ENCODE measurements at places on chromosomes 1 and 21.

- no peak for DNase-seq
Measured at GRCh38 chr21:36489776-36490165, 9.8 kb upstream of the CLDN14 start.

DNA sequence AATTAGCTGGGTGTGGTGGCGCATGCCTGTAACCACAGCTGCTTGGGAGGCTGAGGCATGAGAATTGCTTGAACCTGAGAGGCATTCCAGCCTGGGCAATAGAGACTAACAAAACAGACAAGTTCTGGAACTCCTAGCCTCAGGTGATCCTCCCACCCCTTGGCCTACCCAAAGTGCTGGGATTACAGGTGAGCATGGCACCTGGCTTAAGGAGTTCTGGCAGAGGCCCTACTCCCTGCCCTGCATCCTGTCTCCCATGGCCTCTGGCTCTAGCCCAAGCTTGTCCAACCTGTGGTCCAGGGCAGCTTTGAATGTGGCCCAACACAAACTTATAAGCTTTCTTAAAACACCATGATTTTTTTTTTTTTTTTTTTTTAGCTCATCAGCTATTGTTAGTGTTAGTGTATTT lies 20.4 kb downstream of the TOMM20 start:
- DNase-seq: no peak

DNA sequence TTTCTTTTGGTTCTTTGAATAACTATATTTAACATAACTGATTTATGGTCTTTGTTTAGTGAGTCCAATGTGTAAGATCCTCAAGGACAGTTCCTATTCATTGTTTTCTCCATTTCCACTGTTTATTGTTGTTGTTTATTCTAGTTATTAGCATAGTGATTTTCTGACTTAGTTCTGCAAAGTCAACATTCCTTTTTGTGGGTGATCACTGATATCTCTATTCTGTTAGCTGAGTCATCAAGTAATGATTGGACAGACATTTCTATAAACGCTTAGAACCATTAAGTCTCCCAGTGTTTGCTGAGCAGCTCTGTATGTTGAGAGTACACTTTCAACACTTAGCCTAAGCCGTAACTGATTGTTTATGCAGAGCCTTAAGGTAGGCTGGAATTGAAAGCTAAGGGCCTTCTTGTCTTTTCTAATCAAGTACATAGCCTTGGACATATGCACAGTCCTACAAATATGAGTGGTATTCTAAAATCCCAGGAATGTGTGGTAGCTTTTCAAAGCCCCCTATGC lies 87.1 kb downstream of the SLC5A9 start:
- DNase-seq: no peak

GRCh38 chr1:15936025-15936424 lies 39.9 kb downstream of the ZBTB17 start:
- peak; percentile 3 for DNase-seq

DNA sequence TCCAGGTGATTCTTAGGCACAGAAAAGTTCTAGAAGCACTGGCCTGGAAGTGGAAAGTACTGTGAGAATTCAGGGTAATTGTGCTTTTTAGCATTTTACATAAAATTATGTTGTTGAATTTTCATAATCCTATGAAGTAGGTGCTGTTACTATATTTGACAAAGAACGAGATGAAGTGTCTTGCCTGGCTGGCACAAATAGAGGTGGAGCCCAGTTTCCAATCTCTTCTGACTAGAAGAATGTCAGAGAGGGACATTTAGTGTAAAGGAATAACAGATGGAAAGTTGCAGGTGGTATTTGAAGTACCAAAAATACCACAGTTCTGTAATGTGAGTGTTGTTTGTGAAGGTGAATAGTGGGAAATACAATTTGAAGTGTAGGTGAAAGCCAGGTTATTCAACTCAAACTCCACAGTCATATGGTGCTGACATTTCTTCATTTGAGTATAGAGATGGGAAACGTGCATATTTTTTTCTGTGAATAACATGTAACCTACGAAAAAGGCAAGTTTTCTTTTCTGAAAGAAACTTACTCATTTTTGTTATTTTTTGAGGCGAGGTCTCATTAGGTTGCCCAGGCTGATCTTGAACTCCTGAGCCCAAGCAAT lies 3.5 kb upstream of the TMCO2 start:
- DNase-seq: no peak

DNA sequence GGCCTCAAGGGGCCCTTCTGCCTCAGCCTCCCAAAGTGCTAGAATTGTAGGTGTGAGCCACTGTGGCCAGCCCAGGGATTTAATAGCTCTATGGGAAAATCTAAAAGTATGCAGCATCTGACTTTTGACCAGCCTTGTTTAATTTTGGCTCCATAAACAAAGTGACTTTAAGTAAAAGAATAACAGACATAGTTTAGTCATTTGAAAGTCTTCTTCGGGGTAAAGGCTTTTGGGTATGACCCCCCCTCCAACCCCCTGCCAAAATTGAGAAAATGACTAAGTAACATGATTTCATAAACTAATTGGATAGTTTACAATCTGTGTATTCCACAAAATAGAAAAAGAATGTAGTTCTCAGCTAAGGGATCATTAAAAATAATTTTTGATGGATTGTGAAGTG lies 17.0 kb downstream of the GPBP1L1 start:
- no peak for DNase-seq

- DNase-seq: no peak
Measured at GRCh38 chr1:29444782-29445729, 208.7 kb downstream of the PTPRU start.

GRCh38 chr21:46124926-46125845 lies 27.3 kb downstream of the COL6A2 start:
- no peak for DNase-seq

DNA sequence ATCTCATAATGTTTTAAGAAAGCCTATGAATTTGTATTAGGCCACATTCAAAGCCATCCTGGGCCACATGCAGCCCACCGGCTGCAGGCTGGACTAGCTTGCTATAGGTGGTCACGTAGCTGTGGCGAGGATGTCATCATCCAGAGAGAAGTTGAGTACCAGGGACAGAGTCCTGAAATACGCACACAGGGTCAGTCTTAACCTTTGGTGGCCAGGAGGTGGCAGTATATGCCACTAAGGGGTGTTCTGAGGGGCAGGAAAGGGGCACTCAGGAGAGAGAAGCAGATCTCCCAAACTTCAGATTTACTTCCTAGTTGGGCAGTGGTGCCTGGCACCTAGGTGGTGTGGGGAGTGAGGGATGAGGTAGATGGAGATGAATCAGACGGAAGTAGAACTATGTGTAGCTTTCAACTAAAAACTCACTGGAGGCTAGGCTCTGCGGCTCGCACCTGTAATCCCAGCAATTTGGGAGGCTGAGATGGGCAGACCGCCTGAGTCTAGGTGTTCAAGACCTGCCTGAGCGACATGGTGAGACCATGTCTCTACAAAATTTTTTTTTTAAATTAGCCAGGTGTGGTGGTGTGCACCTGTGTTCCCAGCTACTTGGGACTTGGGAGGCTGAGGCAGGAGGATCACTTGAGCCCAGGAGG lies 16.3 kb upstream of the CDK18 start:
- DNase-seq: peak; percentile 69

- DNase-seq: peak; percentile 96
Measured at GRCh38 chr1:11929849-11930248, 3.6 kb upstream of the KIAA2013 start.

DNA sequence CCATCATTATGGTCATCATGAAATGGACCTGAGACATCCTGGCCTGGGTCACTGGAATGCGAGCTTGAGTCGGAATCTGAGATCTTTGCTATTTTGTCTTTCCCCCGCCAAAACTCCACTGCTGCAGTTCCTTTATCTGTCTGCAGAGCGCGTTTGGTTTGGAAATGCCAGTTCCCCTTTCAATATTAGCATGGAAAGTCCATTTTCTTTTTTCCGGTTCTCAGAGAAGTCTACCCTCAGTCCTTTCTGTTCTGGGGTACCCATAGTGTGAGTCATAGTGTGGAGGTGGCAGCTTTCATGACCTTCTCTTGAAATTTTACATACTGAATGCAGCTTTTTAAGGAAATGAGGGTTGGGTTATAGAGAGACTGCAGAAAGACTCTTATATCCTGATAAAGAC lies 14.6 kb downstream of the CACNA1E start:
- DNase-seq: no peak

DNA sequence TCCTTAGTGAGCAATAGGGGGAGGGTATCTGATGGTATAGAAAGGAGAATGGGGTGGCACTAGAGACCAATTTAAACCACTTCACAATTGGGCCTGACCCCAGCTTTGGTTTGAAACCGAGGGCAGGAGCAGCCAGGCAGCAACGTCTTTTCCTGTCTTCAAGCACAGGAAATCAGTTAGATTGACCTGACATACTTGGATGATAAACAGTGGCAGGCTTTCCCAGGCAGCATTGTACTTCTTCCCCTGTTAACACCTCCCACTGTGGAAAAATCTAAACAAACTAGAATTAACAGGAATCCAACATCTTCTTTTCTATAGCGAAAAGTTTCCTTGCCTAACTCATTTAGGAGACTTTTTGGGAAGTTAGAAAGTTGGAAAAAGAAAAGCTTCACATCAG lies 40.6 kb downstream of the SELL start:
- no peak for DNase-seq

GRCh38 chr1:233113009-233113879 lies 162.8 kb downstream of the NTPCR start:
- DNase-seq: peak; percentile 96

GRCh38 chr1:6026095-6026809 lies 19.4 kb upstream of the KCNAB2 start:
- peak; percentile 66 for DNase-seq

DNA sequence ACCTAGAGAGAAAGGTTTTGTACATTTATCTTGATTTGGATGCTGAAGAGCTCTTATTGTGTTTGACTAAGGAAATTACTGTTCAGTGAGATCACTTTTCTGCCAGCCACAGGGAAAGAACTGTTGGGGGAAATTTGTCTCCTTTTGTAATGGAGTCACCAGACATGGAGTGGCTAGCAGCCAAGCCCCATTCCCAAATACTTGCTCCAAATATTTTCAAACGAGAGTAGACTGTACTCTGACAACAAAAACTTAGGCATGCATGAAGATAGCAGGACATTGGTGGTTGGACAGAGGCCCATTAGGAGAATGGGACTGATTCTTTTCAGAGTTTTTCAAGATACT lies 21.1 kb downstream of the IPO9 start:
- DNase-seq: peak; percentile 72

GRCh38 chr1:61184040-61184713 lies 101.8 kb downstream of the NFIA start:
- peak; percentile 98 for DNase-seq

- peak; percentile 65 for DNase-seq
Measured at GRCh38 chr1:216785737-216786136, 62.5 kb upstream of the ESRRG start.

DNA sequence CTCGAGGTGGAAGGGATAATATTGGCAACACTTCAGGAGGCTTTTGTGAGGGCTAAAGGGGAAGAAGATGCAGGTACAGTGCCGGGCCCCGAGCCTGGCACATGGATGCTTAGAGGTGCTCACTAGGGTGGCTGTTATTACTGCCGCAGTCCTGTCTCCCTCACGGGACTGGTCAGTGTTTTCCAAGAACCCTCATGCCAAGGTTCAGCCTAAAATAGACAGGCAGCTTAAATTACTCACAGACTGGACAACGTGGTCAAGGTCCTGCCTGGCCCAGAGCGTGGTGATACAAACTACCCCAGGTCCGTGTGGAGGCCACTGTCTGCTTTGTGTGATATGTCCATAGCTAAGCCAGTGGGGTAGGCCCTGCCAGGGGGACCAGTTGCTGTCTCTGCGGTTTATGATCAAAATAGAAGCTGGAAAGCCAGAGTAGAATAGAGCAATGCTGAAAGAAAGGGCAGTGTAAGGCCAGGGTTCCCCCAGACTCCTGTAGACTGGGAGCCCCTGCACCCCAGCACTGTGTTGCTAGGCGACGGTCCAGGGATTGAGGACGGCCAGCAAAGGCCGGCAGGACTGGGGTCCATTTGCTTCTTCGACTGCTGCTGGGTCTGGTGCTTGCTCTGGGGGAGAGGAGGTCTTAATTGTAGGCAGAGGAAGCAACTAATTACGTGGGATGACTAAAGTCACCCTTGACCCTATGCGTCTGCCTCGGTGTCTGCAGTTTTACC lies 36.1 kb downstream of the ELAPOR1 start:
- peak; percentile 25 for DNase-seq

DNA sequence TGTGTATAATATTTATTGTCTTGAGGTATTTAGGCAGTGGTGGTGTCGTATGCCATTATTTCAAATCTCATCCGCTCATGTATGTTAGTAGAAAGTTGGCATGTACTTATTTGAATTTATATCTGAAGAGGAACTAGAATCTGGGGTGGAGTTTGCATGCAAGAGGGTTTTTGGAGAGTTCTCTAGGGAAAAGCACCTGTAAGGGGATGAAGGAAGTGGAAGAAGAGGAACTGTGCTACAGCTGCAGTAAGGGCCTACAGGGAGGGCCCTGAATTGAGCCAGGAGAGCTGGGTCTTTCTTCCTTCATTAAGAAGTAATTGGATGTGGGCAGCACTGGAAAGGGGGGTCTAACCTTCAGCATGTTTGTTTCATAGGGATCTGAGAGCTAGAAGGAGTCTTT lies 197.2 kb downstream of the HMCN1 start:
- no peak for DNase-seq

DNA sequence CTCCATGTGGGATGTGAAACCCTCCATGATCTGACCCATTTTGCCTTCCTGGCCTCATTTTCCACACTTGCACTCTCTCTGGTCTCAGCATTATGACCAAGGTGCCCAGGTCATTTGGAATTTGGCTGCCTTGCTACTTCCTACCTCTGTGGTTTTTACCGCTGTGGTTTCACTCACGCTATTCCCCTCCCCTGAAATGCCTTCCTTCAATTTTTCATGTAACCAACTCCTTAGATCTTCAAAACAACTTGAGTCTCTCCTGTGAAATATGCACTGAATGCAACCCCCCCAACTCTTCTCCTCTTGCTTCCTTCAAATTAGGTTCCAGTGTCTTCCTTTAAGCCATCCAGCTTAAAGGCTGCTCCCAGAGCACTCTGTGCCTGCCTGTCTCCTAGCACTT lies 50.1 kb downstream of the PHC2 start:
- no peak for DNase-seq

All from muscle of leg (tissue), 16 donors.